ENCODE measurements at places on chromosomes 13 and 19. TPM values are rescaled to one million over a fixed set of nuclear protein-coding genes. Genes with fewer than 3 reads are reported as not detected.

- DNase-seq = no peak
These were observed 2596.2 kb downstream of the PCDH9 start for GRCh38 chr13:64633948-64634347.

DNA sequence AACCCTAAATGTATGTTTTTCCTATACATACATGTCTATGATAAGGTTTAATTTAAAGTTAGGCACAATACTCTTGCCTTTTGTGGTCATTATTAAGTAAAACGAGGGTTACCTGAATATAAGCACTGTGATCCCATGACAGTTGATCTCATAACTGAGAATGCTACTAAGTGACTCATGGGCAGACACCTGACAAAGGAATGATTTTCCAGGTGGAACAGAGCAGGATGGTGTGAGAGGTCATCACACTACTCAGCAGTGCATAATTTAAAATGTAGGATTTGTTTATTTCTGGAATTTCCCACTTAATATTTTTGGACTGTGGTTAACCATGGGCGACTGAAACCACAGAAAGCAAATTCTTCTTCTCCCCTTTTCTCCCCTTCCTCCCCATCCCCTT, 178.9 kb downstream of the UGGT2 start:
- no peak for DNase-seq

DNA sequence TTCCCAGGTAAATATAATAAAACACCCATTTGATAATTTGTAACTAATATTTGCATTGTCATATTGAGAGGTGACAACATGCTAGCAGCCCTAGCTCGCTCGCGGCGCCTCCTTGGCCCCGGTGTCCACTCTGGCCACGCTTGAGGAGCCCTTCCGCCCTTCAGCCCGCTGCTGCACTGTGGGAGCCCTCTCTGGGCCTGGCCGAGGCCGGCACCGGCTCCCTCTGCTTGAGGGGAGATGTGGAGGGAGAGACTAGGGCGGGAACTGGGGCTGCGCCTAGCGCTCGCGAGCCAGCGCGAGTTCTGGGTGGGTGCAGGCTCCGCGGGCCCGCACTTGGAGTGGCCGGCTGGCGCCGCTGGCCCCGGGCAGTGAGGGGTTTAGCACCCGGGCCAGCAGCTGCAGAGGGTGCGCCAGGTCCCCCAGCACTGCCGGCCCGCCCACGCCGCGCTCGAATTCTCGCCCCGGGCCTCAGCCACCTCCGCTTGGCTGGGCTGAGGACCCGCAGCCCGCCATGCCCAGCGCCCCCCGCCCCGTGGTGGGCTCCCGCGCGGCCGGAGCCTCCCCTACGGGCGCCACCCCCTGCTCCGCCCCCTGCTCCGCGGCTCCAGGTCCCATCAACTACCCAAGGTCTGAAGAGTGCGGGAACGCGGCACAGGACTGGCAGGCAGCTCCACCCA, 594.4 kb downstream of the SLITRK6 start:
- DNase-seq = no peak

DNA sequence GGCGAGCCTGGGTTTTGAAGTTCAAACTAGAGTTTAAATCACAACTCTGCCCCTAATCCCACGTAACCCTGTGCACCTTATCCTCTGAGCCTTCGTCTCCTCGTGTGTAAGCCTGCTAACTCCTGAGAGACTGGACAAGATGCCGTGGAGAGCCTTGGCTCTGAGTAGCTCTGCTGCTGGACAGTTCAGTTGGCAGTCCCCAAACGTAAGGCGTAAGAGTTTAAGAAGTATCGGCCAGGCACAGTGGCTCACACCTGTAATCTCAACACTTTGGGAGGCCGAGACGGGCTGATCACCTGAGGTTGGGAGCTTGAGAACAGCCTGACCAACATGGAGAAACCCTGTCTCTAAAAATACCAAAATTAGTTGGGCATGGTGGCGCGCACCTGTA, 4.7 kb upstream of the CD79A start:
- DNase-seq = no peak

GRCh38 chr19:50312967-50313811, 16.0 kb downstream of the KCNC3 start:
- no peak for DNase-seq

DNA sequence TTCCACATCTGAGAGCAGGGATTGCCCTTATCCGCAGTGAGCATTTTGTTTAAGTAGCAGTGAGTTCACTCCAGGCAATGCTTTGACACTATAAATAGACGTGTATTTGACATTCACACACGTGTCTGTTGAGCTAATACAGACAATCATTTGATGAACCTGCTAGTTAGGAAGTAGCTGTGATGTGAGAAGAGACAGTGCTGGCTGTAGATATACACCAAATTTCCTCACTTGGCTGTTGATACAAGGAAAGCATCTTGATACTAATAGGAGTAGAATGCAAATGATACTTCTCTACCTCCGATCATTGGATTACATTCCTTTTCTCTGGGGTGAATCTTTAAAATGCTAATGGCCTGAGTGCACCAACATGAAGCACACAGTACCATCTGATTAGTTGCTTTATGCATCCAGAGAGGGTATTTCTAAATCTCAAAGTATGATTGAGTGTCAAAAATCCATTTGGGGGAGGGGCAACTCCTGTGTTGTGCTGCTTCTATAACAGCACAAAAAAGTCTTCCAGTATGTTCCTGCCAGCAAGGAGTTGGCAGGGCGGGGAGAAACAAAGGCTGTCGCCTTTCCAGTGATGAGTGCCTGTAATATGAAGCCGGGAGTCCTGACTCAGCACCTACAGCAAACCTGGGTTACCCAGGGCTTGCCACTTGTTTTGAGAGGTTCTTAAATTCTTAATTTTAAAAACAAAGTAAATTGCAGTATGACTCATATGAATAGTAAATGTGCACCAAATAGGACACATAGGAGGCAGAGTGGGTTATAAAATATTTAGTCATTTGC, 7.0 kb downstream of the CUL4A start:
- DNase-seq = no peak

DNA sequence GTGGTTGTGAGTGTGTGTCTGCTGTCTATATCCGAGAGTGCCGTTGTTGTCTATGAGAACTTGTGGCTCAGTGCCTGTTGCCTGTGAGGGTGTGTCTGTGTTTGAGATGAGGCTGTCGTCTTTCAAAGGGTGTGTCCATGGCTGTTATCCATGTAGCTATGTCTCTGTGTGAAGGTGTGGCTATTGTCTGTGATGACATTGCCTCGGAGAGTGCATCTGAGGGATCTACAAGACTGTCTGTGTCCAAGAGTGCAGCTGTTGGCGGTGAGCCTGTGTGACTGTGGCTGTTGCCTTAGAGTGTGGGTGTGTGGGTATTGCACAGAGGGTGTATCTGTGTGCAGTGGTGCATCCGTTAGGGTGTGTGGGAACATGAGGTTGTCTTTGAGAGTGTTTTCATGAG, 4.9 kb downstream of the NUMBL start:
- no peak for DNase-seq

Gene CLEC11A
- total RNA-seq = 18.7 TPM

Gene N4BP2L2
- 144 TPM for total RNA-seq

DNA sequence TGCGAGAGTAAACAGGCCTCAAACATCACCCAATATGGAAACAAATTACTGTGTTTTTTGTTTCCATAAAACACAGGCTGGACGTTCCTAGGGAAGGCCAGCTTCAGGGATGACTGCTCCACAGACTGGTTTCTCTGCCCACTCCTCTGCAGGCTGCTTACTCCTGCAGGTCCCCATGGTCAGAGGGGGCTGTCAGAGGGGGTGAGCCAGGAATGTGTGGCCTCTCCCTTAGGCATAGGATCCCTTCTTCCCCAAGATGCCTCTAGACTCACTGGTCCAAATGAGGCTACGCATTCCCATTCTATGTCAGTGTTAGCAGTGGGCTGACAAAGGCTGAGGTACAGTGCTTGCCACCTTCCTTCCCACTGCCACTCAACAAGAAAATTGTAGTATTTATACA, 229.8 kb downstream of the LHFPL6 start:
- DNase-seq = no peak

Gene EDDM13
- not detected for total RNA-seq

Gene VSIG10L
- 1.8 TPM for total RNA-seq

Data from ovary (tissue), 10 donors.